HTR-8/SVneo (cell line): ENCODE measurements at places on chromosomes 1 and 21.
A peak's percentile ranks its signal among the peaks of the same experiment; 100 is the strongest.

DNA sequence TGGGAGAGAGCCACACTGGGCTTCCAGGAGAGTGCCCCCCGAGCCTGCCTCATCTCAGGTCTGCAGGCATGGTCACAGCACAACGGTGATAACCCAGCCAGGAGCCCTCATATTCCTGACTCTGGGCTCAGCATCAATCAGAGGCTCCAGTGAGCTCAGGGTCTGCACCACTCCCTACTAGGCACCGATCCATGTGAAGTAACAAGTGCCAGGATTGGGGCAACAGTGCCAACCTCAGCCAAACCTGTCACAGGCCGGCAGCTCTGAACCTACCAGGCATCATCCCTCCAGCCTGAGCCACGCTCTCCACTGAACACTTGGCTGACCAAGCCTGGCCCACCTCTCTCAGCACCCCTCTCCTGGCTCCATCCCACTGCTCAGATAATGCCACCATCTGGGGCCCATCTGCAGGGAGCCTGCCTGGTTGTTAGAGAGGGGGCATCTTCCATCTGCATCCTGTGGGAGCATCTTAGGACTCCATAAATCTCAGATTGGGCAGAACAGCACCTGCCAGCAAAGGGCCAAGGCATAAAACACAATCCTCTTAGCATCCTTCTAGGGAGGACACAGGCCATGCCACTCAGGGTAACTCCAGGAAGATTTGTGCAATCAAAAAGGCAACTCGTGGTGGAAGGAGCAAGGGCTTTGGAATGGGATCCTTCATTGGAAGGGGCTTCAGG, 213.7 kb upstream of the CSF3R start:
- no peak for DNase-seq

DNA sequence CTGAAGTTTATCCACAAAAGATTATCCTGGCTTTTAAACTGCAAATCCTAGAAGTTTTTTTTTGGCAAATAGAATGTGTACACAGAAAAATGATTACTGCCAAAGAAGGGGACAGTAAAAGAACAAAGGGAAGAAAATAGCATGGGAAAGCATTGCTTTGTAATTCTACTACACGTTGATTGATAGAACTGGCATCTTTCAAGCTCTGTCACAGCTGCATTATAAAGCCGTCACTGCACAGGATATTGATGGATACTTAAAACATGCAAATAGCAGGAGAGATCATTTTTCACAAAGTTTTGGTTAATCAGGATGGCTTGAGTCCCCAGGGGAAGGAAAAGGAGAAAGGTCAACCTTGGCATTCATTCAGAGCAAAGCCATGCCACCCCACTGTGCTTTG, 183.7 kb upstream of the RRP15 start:
- no peak for DNase-seq

- DNase-seq: no peak
Measured at GRCh38 chr1:101002551-101002950, 23.0 kb downstream of the DPH5 start.

GRCh38 chr21:28294051-28294450, 698.6 kb downstream of the LTN1 start:
- peak; percentile 5 for DNase-seq

DNA sequence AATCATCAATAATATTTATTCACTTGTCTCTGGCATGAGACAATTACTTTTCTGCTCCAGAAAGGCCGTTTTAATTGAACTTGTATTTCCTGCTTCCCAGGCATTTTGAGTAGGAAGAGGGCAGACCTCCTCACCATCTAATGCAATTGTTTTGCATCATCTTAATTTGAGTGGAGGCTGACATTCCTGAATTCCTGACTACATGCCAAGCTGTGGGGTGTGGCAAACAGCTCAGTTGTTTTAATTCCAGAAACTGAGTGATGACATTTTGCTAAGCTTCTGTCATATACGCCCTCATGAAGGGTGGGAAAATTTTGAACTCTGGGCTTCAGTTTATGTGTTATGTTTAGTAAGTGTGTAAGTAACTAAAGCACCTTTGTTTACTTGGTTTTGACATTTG, 125.4 kb upstream of the USP25 start:
- peak; percentile 48 for DNase-seq

DNA sequence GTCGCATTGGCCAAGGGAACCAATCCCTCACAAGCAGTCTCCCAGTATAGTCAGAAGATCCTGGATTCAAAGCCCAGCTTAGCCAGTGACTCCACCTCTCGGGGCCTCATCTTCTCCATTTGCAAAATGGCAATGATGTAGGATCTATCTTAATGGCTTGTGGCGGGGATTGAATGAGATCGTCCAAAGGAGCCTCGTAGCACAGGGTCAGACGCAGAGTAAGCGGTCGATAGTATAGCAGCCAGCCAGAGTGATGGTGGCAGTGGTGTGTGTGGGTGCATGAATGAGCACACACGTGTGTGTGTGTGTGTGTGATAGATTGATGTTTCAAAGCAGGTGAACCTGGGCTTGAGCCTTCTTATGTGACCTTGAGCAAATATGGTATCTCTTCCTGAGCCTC, 79.8 kb upstream of the WNT4 start:
- DNase-seq: no peak

- DNase-seq: no peak
Measured at GRCh38 chr1:33606272-33606671, 133.8 kb downstream of the ZSCAN20 start.

DNA sequence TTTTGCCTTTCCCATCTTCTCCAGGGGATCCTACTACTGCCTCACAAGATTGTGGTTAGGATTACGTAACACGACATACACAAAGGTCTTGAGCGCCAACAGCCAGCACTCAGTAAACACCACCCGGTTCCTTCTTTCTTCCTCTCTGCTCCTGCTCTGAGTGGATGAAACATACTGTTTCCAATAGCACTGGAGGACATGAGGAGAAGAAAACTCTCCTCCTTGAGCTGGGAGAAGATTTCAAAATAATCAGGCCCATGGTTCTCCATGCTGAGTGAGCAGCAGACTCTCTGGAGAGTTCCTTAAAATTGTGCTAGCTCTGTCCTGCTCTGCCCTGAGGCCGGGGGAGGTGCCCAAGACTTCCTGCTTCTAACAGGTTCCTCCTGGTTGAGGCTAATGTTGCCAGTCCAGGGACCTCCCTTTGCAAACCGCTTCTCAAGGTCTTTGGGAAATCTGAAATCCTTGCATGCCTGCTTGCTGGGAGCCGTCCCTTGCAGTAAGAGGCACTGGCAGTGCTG, 29.4 kb upstream of the MX1 start:
- no peak for DNase-seq

DNA sequence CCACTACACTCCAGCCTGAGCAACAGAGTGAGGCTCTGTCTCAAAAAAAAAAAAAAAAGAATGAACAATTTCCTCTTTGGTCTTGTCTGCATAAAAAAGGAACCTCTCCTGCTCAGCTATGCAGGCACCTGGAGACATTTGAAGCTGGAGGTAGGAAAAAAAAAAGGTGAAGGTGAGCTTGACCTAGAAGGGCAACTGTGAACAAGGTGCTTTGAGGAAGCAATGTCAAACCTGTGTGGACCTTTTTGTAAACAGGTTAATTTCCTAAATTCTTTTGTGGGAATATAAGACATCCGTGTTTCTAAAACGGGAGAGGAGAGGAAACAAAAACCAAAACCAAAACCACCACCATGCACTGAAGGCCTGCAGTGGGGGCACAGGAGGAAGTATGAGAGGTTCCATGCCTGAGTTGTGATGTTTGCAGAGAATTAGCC, 77.5 kb downstream of the SLC45A1 start:
- DNase-seq: no peak

DNA sequence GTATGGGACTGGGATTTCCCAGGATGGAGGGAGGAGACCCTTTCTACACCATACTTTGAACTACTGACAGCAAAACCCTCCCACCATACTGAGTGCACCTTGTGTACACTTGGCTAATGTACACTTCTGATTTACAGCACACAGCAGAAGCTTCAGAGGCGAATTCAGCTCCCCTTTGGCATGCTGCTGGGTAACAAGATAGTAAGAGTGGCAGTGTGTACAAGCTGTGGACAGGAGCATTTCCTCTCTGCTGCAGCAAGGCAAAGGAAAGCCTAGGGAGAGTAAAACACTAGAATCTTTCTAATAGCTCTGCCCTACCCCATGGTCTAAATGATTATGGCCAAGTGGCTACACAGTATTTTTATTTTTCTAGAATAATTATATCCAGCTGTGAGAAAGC, 83.9 kb upstream of the ARTN start:
- no peak for DNase-seq

DNA sequence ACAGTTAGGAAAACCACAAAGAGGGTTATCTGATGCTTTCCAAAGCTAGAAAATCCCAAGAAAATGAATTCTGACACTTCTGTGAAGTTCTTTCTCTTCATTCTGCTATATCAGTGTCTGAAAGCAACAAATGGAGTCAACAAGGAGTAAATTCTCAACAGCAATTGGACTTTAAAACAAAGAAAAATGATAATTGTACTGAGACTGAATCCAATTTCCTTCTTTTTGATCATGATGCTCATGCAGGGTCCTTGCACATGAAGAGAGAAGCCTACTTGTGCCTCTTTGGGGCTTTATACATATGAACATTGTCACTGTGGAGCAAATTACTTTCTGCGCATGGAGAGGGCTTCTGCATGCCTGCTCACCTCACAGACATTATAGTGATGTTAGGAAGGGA, at the start of gene OR10J5:
Gene OR10J5, minus strand, starts transcription at position 101 of the 400 bp plus-strand sequence. Its CDS starts 0 bp downstream, at position 101.
- DNase-seq: no peak

DNA sequence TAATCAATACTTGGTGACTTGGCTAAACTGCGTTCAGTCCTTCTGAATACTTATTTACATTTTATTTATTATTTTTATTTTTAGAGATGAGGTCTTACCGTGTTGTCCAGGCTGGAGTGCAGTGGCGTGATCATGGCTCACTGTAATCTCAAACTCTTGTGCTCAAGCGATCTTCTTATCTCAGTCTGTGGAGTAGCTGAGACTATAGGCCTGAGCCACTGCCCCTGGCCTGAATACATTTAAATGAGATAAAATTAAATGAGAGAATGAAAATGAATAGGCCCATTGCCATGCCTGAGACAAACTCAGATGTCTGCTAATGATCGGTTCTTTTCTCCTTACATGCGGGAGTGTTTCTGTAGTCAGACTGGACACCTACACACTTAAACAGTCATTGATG, 86.0 kb downstream of the GALNT2 start:
- DNase-seq: no peak

GRCh38 chr1:54275349-54275748, 75.4 kb downstream of the MRPL37 start:
- no peak for DNase-seq

- no peak for DNase-seq
Measured at GRCh38 chr1:109652402-109652801, 3.5 kb upstream of the GSTM4 start.

- no peak for DNase-seq
Measured at GRCh38 chr1:199979071-199979470, 48.4 kb upstream of the NR5A2 start.

GRCh38 chr21:17819877-17820229, 697 bp upstream of the C21orf91 start:
- peak; percentile 18 for DNase-seq

GRCh38 chr1:180219776-180220175, 10.3 kb upstream of the LHX4 start:
- DNase-seq: no peak

DNA sequence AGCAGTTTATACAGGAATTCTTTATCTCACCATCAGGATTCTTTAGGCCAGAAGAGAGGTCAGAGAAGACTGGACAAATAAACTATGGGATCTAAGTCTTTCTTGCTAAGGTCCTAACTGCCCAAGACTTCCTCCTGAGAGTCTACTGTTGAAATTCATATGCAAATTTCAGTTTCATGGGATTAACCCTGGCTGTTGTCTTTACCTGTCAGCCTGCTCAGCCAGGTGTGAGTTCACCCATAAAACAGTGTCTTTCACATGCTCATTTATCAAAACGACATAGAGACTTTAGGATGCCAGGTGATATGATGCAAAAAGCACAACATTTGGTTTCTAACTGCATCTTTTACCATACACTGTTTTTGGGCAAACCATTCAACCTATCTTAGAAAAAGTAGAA, 211.0 kb downstream of the PDE4B start:
- no peak for DNase-seq

DNA sequence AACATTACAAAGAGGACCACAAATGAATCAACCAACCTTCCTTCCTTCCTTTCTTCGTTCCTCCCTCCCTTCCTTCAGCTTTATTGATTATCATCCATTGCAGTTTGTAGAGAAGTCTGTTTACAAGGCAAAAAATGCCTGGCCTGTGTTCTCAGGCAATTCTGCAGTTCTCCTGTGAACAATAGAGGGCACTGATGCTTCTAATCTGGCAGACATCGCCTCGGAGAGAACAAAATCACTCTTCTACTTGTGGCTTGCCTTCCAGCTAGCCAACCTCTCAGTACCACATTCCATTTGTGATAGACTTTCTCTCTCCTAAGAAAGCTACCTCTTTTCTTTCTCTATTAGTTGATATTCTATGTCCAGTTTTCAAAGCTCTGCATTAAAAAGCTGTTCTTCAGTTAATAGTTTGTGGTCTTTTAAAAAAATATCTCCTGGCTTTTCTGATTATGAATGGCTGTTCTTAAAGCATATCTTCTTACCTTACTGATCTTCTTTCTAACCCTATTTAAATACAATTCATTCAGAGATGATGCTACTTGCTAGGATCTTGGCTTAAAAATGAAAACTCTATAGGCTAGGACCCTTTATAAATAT, 26.9 kb upstream of the ESRRG start:
- peak; percentile 8 for DNase-seq

- no peak for DNase-seq
Measured at GRCh38 chr1:61708953-61709907, 15.7 kb downstream of the TM2D1 start.

DNA sequence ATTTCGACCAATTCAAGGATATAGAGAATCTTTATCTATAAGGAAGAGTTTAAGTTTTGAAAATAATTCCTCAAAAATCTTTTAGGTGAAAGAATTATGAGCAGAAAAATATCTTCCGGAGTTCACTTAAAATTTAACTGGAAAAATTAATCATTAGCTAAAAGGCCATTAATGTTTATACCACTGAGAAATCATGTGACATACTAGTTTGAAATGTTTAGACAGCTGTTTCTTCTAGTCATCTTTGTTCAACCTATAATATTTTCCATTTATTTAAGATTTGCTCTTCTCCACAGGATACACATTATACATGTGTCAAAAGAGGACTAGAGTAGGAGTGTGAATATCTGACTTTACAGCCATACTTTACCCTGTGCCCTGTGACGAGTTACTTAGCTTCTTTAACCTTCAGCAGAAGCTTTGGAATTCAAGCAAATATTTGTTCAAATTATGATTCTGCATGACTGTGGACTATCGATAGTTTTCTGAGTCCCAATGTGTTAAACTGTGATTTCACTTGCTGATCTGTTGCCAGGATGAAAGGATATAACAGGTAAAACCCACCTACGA, 374.8 kb downstream of the BRINP3 start:
- DNase-seq: no peak

DNA sequence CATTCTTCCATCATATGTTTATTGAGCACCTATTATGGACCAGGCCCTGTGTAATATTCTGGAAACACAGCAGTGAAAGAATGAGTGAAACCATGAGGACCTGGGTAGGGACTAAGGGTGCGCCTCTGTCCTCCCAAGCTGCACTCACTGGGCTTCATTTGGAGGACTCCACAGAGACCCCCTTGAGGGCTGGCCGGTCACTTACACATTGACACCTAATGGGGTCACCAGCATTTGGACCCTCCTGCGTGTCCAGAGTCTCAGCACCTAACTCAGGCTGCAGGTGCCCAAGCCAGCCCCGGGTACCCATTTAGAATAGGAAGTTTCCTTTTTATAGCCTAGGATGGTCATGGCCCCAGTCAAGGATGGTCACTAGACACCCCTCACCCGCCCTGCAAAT, 2.8 kb upstream of the FNDC5 start:
- DNase-seq: no peak
